ENCODE measurements at places on chromosomes 6 and 20. TPM values are rescaled to one million over a fixed set of nuclear protein-coding genes. Genes with fewer than 3 reads are reported as not detected.

The MUC22 gene
- total RNA-seq, result 1.6 TPM

DNA sequence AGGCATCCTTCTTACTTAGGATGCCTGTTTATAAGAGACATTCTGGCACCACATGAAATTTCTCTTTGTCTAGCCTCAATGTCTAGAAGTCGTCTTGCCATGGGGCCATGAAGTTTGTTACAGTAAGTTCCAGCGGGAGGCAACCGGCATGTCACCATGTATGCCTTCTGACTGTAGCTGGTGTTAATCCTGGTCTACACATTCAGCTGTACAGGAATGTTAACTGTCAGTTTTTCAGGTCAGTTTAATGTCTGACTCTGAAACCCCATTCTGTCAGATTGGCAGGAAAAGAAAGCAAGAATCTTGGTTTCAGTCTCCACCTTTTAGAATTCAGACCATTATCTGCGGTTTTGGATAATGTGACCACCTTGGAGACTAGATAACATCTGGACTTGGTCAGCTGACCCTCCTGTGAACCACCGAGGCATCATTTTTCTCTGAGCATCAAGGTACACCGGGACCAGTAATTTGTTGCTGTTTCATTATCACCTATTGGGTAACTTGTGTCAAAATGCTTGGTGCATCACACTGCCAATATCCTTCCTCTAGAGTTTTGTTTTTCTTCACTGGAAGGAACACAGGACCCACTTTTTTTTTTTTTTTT is 228.7 kb downstream of the DOK5 start:
- DNase-seq, result no peak

The IPCEF1 gene
- total RNA-seq, result 0.40 TPM

DNA sequence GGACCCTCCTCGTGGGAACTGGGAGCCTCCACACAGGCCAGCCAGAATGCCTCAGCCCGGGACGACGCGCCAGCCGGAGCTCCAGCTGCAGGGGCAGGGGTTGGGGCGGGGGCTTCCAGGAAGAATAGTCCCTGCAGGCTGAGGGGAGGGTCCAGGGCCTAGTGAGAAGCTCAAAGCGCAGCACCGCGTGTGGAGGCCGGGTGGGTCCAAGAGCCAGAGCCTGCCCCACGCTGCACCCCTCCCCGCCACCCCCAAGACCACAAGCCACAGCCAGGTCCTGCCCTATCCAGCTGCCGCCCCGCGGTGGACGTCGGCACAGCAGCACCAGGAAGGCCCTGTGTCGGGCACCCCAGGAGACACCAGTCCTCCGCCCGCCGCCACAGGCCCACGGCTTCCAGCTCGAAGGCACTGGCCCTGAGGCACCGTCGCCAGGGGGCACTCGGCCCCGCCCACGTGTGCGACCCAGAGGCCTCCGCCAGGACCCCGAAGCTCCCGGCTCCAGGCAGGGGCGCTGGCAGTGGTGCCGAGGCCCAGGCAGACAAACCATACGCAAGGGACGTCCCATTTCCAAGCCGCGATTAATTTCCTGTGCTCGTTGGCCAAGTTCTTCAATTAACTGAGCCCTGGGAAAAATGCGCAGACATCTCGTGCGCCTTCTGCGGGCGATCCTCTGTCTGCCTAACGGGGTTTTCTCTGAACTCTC is 19.5 kb downstream of the KCNQ2 start:
- DNase-seq, result no peak

DNA sequence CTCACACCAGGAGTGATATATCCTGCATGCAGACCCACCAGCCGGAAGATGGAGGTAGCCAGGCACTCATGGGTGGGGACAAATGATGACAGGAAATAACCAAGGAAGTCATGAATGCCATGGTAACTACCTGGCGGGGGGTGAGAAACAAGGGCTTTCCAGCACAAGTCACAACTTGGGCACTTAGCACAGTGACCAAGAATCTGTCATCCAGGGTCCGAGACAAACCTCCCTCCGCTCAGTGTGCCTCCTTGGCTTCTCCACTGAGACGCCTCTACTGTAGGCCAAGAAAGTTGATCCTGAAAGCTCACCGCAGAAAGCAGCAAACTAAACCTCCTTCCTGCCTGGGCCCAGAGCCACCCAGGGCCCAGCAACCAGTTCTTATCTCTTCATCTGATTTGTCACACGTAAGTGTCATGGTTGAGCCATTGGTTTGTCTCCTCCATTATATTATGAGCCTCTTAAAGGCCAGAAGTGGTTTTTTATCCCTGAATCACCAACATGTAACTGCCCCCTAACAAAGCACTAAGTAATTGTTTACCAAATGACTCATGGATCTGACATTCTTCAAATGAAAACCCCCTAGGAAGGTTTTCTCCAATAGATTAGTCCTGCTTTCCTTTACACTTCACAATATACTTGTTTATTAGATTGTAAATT is 84.3 kb upstream of the TAB2 start:
- DNase-seq, result no peak

GRCh38 chr6:146851837-146852236 is 253.1 kb downstream of the ADGB start:
- DNase-seq, result no peak

The PLA2G7 gene
- 1.2 TPM for total RNA-seq

DNA sequence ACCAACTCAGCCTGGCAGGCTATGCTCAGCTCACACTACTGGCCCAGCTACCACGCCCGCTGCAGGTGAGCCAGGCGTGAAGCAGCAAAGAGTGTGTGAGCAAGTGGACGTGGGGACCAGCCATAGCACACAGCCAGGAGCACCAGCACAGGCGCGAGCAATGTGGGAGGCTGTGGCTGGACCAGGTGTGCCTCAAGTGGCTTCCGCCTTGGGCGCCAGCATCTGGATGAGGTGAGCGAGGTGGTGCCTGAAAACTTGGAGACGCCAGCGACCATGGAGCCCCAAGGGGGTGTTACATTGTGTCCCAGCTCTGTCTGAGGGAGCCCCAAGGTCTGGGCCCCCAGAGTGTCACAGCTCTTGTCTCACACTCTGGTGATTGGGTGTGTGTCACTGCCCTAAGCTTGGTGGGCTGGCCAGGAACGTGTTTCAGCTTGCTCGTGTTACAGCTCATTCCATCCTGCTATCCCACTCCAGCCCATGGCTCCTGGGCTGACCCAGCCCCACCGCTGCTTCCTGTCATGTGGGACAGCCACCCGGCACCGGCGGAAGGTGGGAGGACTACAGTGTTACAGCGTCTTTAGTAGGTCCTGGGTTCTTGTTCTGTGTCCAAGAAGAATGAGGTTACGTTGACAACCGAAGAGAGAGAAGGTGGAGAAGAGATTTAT is 508.0 kb upstream of the MMS22L start:
- no peak for DNase-seq

GRCh38 chr6:56787209-56787608 is 144.5 kb upstream of the DST start:
- DNase-seq, result no peak

The LY6G6C gene
- total RNA-seq, result 2.5 TPM

DNA sequence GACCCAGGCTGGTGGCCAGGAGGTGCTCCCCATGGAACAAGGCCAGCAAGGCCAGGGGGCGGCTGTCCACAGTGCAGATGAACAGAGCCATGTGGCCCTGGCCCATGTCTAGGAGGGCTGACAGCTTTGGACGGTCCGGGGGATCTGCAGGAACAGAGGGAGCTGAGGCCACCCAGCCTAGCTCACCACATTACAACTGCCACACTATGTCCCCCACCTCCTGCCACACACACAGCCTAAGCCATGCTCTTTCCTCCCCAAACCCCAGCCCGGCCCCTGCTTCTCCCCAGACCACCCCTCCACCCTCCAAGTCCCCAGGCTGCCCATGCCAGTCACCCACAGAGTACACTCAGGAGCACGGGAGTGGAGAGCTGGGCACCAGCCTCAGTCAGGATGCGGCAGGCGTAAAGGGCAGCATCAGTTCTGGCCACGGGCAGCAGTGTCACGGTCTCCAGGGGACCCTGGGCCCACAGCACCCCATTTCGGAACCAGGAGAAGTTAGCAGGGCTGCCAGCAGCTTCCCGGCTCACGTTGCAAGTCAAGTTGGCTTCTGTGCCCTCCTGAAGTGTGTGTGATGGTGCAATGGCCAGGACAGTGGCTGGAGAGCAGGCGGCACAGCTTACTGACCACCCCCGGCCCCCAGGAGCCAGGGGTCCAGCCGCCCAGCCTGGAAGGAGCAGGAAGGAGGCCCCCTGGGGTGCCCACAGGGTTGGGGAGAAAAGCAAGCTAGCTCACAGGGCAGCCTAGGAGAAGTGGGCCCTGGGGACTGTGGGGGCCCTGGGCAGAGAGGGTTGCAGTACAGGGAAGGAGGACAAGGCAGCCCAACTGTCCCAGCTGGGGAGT is 15.2 kb upstream of the ADAM33 start:
- no peak for DNase-seq

Measured in type B pancreatic cell (in vitro differentiated cells).